Mammary epithelial cell (primary cell): ENCODE measurements at places on chromosomes 5 and 9. TPM values are rescaled to one million over a fixed set of nuclear protein-coding genes. Genes with fewer than 3 reads are reported as not detected.
A peak's percentile ranks its signal among the peaks of the same experiment; 100 is the strongest.

DNA sequence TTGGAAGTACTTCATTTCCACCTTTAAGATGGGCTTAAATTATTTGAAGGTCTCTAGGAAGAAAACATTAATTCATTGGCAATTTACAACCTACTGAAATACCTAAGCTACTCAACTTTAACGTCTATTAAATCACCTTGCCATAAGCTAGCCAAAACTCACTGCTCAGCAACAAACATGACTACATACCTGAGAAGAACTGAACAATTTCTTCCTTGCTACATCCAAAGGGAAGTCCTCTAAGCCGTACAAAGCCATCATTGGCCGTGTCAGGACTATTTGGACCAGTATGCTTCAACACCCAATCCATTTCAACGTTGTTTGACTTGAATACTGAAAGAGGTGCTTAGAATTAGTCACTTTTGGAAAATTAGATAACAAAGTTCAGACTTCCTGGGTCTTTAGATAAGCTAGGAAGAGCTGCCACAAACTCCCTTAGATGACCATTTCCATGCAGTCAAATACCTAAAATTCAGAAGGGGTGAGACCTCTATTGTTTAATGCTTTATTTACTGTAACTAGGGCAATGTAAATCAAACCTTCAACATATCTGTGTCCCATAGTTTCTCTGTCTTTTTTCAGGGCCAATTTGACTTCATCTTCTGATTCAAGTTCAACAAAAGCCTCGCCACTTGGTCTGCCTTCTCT is 2.6 kb downstream of the HNRNPH1 start:
- DNase-seq: peak; percentile 19

Gene SOX30
- not detected for total RNA-seq

GRCh38 chr5:134550271-134551214 is 25.1 kb downstream of the JADE2 start:
- DNase-seq: no peak

Gene FGD3
- total RNA-seq: 0.59 TPM in 1 of 2 replicates, not detected in the other

- DNase-seq: peak; percentile 80
Measured at GRCh38 chr5:74647096-74647495, 6.6 kb upstream of the ENC1 start.

DNA sequence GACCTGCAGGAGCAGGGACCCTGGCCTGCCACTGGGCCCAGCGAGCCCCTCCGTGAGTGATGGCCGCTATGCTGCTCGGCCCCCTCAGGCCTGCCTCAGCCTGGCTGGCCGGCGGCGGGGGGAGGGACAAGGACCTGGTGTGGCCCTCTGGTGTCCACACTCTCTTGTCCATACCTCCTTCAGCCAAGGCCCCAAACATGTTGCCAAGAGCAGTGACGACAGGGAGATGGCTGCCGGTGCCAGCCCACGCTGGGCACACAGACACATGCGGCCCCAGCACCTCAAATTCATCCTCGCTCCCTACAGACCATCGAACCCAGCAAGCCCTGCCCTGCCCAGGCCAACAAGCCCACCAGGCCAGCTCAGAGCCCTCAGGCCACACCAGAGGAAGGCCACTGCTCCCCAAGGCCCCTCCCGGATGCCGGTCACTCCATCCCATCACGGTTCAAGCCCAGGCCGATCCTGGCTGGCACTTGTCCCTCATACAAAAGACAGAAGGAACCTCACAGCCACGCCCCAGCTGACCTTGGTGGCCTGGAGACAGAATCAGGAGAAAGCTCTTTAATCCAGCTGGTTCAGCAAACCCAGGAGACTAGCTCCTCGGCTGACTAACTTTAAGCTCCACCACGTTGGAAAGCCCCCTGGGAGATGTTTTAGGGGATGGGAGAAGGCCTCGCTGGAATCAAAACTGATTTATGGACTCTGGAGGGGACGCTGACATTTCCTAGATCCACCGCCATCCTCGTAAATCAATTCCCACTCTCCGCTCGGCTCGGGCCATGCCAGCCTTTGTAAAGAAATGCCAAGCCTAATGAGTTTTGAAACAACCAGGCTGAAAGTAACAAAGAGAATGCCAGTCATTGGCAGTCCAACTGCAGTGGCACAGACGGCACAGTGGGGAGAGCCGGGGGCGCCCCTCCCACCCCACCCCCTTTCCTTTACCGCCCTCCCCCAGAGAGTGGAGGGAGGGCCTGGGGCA is 84.9 kb downstream of the VAV2 start:
- DNase-seq: no peak

DNA sequence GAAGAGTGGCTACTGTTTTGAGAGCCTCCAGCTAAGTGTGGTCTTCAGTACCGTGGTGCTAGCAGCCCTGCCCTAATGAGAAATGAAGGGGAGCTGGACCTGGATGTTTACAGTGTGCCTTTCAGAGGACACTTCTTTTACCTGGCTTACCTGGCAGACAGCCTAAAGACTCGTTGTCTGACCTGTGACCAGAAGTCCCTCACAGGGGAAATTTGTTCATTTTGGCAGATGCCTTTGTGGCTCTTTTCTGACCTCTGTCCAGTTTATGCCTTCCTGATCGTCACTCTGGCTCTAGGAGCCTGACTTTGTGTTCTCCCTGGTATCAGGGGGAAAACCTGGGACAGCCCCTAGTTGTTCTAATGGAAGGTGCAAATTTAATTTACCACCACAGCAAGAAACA is 475.1 kb downstream of the DMRTA1 start:
- no peak for DNase-seq

DNA sequence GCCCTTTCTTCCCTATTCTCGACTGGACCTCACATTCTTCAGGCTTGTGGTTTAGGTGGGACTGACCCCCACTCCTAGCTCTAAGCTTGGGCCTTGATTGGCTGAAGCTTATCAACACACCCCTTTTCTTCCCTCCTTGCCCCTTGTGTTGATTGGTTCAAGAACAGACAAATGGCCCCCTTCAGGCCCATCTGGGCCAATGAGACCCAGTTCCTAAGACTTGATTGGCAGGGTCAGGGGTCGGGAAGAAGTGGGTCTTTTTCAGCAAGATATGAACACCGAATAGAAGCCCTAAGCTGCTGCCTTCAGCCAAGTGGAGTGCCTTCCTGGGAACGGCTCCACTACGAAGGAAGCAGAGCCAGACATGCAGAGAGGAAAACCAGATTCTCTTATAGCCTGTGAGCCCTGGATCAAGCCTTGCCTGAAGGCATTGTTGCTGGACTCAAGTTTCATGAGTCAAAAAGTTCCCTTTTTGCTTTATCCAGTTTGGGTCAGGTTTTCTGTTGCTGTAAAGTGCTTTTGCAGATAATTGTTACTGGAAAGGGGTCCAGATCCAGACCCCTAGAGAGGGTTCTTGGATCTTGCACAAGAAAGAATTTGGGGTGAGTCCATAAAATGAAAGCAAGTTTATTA is 22.4 kb upstream of the NCS1 start:
- DNase-seq: no peak

- DNase-seq: no peak
Measured at GRCh38 chr5:51556833-51557232, 173.6 kb downstream of the ISL1 start.
